Skeletal muscle cell (primary cell): ENCODE measurements at places on chromosomes 2 and 18.
A peak's percentile ranks its signal among the peaks of the same experiment; 100 is the strongest.

- no peak for DNase-seq
These were observed 341.1 kb downstream of the BCL11A start for GRCh38 chr2:60212181-60212945.

DNA sequence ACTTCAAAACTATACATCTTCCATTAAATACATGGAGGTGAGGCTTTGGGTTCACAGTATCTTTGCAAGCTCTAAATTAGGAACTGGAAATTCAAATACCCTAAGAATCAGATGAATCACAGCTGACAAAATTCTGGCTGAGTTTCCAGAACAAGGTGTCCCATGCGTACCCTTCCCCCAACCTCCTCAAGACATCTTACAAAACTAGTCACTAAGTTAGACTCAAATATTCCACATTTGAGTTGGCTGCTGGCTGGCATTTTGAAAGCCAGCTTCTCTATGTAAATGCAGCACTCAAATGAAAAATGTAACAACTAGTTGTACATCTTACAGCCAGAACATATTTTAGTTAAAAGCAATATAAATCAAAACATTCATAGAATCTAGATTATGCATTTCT lies 131.0 kb upstream of the ARL5A start:
- DNase-seq, result no peak

DNA sequence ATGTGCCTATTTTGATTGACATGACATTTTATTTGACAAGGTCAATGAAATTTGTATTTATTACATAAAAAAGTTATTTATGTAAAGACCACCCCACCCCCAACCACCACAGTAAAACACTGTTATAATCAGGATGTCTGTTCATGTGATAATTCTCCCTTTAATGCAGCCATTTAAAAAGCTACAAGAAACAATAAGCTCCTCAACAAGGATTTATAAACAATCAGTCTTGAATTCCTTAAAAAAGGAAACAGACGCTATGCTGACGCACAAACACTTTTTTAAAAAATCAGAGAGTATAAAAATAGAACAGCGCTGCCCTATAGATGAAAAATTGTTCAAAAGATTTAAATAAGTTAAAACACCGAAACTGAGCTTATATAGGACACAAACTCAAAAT lies 102.2 kb downstream of the SOS1 start:
- no peak for DNase-seq

- no peak for DNase-seq
These were observed 184.0 kb downstream of the SCG2 start for GRCh38 chr2:223418131-223418530.

DNA sequence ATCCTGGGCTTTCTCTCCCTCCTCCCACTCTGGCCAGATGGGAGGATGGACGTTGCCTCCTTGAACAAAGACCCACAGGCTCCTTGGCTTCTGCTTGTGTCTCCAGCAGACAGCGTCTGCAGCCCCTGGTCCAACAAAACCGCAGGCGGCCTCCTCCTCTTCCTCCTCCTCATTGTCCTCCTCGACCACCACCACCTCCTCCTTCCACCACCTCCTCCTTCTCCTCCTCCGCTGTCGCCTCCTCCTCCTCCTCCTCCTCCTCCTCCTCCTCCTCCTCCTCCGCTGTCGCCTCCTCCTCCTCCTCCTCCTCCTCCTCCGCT lies 45.7 kb upstream of the ALPP start:
- no peak for DNase-seq

- peak; percentile 14 for DNase-seq
These were observed 231.2 kb downstream of the MYO3B start for GRCh38 chr2:170409164-170409535.

GRCh38 chr2:44852594-44852993 lies 88.9 kb upstream of the SIX3 start:
- DNase-seq, result no peak

- no peak for DNase-seq
These were observed 11.0 kb upstream of the DCDC2C start for GRCh38 chr2:3692375-3692774.

- peak; percentile 84 for DNase-seq
These were observed 34.9 kb downstream of the SLC38A11 start for GRCh38 chr2:164920430-164920829.

DNA sequence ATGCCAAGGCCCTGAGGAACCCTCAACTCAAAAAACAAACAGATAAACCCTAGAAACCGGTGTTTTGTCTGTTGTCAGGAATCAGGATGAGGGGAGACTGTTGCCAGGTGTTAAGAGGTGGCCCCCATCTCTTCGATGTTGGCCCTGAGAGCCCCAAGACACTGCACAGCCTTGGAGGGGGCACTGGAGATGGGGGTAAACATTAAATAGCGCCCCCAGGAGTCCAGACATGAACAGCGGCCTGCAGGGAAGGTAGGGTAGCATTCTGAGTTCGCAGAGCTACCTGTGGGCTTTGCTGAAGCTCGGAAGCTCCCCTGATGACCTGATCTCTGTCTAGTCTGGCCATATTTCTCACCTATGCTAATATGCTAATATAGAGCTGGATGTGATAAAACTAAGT lies 97.6 kb upstream of the SMAD2 start:
- DNase-seq, result no peak

GRCh38 chr18:33576999-33577646 lies 896 bp upstream of the ASXL3 start:
- no peak for DNase-seq

- no peak for DNase-seq
These were observed 50.4 kb upstream of the CYRIA start for GRCh38 chr2:16716024-16716423.

DNA sequence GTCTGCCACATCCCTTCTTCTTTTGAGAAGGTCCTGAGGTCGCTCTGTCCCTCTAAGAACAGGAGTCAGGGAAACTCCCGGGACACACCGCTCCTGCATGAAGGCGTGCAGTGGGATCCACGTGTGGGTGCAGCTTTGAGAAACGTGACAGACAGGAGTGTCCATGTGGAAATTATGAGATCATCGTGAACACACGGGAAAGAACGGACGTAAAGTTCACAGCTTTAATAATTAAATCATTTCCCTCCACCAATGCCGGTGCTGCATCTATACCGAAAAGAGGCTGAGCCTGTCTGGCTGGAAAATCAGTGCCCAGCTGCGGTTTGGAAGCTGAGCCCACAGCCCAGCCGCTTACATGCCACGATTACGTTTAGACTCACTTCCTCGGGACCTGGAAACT lies 372.4 kb upstream of the SALL3 start:
- DNase-seq, result no peak

- DNase-seq, result no peak
These were observed 148.9 kb upstream of the MEX3C start for GRCh38 chr18:51346404-51346803.

GRCh38 chr2:196538189-196538588 lies 101.3 kb upstream of the CCDC150 start:
- no peak for DNase-seq

GRCh38 chr2:206462240-206462854 lies 19.0 kb downstream of the ADAM23 start:
- no peak for DNase-seq

- DNase-seq, result no peak
These were observed 28.0 kb downstream of the PNO1 start for GRCh38 chr2:68185541-68186164.

- no peak for DNase-seq
These were observed 12.7 kb downstream of the TRAPPC12 start for GRCh38 chr2:3392216-3392615.

DNA sequence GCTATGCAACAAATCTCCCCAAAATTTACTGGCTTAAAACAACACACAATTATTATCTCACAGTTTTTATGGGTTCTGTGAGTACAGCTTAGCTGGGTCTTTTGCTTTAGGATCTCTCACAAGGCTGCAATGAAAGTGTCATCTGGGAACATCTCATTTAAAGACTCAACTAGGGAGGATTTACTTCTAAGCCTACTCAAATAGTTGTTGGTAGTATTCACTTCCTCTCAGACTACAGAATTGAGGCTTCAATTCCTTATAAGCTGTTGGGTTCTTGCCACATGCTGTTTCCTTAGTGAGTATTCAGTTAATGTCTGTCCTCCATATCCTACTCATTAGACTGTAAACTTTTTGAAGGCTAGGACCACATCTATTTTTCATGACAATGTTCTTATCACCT lies 72.3 kb downstream of the MDH1 start:
- peak; percentile 85 for DNase-seq

DNA sequence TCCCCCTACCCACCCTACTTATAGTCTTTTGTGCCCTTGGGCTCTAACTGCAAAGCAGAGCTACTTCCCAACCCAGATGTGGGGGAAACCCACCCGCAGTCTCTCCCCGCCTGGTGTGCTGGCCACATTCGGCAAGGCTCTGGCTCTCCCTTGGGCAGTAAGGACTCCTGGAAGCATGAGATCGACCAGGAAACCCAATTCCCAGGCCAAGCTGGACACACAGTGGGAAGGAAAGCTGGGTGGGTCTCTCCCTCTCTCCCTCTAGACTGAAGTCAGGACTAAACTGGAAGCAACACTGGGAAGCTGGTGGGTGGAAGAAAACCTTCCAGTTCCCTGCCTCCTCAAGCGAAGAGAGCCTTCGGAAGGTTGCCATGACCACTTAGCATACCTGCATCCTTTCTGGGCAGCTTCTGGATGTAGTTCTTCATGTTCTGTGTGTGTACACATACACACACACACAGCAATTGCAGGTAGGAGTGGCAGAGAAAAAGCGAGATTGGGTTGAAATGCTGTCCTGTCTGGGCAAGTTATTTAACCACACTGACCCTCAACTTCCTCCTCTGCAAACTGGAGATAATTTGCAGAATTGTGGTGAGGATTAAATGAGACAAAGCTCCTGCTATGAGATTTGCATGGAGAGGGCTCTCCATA lies 33.9 kb downstream of the ZBTB7C start:
- no peak for DNase-seq

DNA sequence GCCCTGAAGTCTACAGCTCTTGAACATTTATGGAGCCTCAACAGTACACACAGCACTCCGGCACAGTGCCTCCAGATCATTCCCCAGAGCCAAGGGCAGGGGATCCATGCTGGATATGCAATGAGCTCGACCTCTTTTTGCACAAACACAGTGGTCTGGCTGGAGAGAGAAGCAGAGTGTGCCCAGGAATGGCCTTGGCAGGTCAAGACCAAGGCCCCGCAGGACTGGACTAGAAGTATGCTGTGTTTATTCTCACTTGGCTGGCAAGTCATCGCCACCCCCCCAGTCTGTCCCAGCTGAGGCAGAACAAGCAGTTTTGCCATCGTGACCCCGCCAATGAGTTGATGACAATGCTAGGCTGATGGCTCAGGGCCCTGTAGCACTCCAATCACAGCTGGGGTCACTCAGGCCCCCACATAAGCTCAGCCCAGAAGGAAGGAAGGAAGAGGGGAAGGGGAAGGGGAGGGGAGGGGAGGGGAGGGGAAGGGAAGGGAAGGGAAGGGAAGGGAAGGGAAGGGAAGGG lies 212.1 kb downstream of the TTC32 start:
- DNase-seq, result no peak

DNA sequence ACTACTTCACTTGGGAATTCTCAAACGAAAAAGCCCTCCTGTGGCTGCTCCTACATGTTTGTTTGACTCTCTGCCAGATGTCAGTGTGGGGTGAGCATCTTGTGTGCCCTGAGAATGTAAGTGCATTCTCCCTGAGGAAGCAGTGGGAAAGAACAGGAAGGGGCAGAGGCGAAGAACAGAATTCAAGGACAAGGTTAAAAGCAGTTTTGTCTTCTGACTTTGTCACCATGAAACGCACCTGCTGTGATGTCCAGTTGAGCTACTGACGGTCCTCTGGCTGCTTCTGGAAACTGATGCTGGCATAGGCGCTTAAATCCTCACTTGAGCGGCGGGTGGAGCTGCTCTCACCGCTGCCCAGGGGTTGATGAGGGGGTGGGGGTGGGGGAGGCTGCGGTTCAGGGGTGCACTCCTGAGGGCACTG lies 4.9 kb downstream of the IRS1 start:
- DNase-seq, result peak; percentile 45

- DNase-seq, result peak; percentile 39
These were observed 171.5 kb downstream of the ALK start for GRCh38 chr2:29749843-29750242.

- no peak for DNase-seq
These were observed 97.3 kb upstream of the ST6GAL2 start for GRCh38 chr2:106983305-106983704.

GRCh38 chr2:157194844-157195243 lies 62.7 kb upstream of the GALNT5 start:
- no peak for DNase-seq

GRCh38 chr2:159817283-159817682 lies 19.3 kb upstream of the CD302 start:
- no peak for DNase-seq

GRCh38 chr2:157810037-157810436 lies 66.1 kb downstream of the ACVR1 start:
- no peak for DNase-seq

- DNase-seq, result no peak
These were observed 140.6 kb downstream of the CCDC148 start for GRCh38 chr2:158315803-158316414.

DNA sequence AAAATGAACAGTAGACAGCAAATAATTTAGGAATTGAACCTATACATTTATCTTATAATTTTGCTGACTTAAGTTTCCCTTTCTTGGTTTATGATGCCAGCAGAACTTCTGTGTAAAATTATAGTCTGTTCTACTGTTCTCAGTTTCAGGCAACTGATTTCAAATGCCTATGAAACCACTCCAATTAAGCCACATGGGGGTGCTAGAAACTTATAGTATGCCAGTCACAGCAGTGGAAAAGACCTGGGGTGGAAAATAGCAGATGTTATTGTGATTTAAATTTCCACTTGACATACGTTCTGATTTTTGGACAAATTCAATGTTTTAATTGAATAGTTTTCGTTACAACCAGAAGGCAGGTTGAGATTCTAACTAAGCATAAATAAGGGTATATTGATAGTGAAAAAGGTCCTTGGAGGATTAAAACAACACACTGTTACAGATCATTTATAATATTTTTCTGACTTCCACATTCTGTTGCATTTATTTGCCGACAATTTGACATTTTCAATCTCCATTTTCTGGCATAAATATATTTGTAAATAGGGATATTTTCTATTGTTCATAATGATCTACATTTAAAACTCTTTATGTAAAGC lies 61.4 kb downstream of the CPS1 start:
- DNase-seq, result peak; percentile 4

GRCh38 chr2:171522788-171523087 lies 464 bp downstream of the CYBRD1 start:
- DNase-seq, result no peak

DNA sequence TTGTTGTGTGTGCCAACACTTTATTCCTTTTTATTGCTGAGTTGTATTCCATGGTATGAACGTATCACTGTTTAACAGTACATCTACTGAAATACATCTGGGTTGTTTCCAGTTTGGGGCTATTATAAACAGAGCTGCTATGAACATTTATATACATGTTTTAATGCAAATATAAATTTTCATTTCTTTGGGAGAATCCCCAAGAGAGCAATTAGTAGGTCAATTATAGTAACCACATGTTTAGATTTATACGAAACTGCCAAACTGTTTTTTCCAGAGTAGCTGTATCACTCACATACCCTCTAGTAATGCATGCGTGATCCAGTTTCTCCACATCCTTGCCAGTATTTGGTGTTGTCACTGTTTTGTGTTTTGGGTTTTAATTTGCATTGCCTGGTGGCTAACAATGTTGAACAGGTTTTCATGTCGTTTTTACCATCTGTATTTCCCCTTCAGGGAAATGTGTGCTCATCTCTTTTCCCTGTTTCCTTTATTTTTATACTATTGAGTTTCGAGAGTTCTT lies 81.0 kb downstream of the TMEM131 start:
- no peak for DNase-seq
